DMS 273 treated with DMSO at 0.1 percent for 48 hours (cell line): ENCODE measurements at places on chromosomes 4 and X.

DNA sequence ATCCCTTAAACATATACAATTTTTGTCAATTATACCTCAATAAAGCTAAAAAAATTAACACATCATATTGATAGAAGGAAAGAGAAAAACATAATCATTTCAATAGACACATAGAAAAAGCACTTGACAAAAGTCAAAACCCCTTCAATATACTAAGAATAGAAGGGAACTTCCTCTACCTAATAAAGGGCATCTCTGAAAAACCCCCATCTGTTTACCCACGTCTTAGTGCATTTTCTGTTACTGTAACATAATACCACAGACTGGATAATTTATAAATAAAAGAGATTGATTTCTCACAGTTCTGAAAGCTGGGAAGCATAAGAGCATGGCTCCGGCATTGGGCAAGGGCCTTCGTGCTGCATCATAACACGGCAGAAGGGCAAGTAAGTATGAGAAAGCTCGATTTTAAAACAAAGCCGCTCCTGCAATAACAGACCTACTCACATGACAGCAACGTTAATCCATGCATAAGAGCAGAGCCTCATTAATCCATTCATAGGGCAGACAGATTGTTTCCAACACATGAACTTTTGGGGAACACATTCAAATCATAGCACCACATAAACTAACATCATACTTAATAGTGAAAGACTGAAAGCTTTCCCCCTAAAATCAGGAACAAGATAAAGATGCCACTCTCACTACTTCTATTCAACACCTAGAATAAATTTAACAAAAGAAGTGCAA, 15.7 kb downstream of the STEEP1 start:
- no peak for DNase-seq

DNA sequence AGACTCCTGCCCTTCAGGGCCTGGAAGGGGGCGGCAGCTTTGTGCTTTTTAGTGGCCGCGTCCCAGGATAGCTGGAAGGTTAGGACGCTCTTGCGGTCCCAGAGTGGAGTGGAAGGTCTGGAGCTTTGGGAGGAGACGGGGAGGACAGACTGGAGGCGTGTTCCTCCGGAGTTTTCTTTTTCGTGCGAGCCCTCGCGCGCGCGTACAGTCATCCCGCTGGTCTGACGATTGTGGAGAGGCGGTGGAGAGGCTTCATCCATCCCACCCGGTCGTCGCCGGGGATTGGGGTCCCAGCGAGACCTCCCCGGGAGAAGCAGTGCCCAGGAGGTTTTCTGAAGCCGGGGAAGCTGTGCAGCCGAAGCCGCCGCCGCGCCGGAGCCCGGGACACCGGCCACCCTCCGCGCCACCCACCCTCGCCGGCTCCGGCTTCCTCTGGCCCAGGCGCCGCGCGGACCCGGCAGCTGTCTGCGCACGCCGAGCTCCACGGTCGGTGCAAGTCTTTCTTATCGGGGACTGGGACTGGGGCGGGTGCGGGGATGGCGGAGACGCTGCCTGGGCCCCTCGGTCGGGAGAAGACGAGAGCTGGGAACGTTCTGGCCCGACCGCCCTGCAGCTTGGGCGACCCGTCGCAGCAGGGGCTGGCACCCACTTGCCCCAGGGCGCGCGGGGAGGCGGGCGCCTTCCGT, at the start of gene EDNRA:
TSS of gene EDNRA (plus strand) at position 207 of the 686 bp plus-strand sequence. CDS start 4,585 bp downstream, outside the sequence.
- no peak for DNase-seq

- no peak for DNase-seq
Observed at GRCh38 chr4:41143311-41144039, 70.9 kb downstream of the APBB2 start.

GRCh38 chrX:116961872-116962582, 499.3 kb upstream of the CT83 start:
- no peak for DNase-seq

DNA sequence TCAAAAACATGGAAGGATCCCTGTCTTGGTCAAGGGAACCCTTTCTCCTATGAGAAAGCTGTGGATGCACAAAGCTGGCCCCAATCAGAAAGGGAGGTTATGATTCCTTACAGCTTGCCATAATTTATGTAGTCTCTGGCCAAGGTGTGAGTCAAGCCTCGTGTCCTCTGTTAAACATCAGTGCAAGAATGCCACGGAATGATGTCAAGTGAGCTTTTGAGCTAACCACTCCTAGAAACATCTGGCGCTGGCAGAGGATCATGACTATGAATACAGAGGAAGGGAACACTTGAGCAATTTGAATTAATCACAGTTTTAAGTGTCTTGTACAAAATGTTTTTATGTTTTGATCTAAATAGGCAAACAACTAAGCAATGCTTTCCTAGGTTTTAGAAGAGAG, 51.5 kb upstream of the RAP2C start:
- no peak for DNase-seq

- DNase-seq, result no peak
Observed at GRCh38 chr4:19425146-19425545, 826.6 kb upstream of the SLIT2 start.

DNA sequence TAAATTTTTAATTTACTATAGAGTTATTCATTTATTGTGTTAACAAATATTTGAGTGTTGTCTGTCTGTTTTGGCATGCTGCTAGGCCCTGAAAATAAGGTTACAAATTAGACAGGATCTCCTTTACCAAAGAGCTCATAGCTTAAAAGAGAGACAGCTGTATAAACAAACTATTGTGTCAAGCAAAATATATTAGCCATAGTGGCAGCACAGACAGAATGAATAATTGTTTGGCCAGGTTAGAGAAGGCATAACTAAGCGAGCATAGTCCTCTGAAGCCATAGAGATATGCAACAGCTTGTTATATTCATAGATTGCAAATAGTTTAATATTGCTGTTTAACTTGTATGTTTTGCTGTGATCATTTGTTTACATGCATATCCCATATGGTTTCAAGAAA, 66.7 kb upstream of the NDUFC1 start:
- DNase-seq, result no peak

GRCh38 chrX:151773434-151773833, 38.9 kb downstream of the CNGA2 start:
- no peak for DNase-seq

DNA sequence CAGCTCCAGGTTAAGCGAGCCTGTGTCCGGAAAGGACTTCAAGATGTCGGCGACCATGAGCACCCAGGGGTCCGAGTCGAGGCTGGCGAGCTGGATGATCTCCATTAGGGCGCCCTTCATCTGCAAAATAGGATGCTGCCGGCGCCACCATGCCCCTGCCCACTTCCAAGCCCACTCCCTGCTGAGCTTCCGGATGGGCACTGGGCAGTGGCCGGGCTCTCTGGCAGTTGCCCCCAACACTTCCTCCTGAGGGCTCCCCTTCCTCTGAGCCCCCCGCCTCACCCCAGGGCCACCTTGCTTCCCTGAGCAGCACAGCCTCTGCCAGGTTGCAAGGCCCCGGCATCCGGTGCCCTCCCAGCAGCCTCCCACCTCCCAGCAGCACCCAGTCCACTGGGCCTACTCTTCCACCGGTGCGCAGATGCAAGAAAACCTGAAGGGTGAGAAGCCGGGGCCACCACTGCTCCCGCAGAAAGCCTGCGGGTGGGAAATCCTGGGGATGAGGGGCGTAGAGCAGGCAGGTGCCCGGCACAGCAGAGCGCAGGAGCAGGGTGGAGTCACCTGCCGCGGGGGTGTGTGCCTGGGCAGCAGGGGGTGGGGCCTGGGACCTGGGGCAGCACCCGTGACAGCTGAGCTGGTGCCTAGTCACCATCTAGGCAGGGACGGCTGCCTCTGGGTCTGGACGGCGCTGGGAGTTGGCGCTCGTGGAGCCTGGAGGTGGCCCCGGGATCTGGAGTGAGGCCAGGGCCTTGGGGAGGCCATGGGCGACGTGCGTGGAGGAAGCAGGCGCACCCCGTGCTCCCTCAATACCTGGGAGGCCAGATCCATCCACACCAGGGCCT, 17.0 kb downstream of the NELFA start:
- DNase-seq, result no peak

DNA sequence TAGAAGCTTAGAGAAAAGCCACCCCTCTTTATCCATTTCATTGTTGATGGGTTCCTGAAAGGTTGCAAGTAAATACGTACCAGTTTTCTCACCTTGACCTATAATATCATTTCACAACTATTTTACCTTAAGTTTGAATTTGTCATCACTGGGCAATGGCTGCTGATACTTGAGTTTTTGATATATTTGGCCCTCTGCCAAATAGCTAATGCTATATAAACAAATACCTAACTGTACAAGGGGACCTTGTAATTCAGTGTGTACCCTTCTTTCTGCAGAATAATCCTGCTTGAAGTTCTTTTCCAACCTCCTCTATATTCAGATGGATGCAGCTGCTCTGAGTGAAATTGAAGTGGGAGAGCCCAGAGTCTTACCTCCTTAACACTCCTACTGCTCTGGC, 19.0 kb upstream of the GLUD2 start:
- no peak for DNase-seq

DNA sequence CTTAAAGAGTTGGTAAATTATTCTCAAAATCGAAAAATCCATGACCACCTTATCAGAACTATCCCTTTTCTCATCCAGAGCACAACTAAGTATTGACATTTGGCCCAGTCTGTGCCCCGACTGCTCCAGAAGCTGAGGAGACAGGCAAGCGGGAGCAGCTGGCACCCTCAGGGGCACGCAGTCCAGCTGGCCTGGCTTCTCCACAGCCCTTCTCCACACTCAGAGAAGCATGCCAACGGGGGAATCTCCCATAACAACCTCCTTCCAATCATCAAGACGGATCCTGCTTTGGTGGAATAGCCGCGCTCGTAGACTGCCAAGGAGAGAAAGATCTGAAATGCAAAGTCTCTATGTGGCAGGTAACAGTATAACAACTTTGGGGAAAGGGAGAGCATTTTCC, 85.4 kb downstream of the AFAP1 start:
- DNase-seq, result no peak

DNA sequence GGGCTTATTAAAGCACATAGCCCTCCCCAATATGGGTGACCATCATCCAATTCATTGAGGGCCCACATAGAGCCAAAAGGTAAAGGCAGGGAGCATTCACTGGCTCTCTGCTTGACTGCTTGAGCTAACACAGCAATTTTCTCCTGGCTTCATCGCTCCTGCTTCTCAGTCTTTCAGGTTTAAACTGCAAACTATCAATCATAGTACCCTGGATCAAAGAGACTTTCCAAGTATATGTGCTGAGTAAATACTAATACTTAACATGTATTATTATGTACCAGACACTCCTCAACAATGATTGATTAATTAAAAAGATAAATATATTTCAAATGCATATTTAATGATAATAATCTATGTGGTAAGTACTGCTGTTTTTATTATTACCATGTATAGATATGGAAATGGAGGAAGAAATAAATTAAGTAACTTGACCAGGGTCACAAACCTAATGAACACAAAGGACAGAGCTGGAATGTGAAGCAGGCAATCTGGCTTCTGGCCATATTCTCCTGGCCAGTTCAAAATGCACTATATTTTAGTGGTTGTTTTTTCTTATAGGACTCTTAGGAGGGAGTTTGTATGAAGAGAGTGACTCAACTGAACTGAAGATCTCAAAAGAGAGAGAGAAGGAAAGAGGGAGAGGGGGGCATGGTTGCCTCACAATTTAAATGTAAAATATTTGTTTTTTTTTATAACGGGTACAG, 1197.3 kb downstream of the TECRL start:
- no peak for DNase-seq

DNA sequence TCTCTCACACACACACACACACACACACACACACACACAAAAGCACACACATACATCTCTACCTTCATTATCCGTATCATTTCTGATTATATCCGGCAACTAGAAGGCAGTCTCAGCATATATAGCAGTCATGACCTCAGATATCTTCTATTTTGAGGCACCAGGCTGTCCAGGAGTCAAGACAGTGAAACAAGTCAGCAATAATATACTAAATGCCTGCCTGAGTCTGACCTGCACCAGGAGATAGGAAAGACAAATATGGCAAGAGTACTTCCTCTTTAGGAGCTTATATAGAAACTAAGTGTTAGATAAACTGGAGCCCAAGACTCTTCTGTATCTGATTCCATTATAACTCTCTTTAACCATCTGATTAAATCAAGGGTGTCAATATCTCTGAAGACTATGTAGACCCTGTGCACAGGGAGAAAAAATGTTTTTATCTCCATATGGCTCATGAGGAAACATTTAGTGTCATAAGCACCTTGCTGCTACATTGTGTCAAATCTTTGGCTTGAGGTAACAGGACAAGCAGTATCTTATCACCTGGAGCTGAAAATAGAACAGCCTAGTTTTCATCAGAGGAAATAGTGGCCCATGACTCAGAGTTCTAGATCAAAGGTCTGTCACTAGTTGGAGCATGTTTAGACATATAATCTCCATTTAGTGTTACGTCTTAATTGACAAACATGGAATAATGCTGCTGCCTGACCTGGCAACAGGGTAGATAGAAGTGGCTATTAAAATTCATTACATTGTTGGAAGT, 27.0 kb upstream of the FAM47B start:
- DNase-seq, result no peak

DNA sequence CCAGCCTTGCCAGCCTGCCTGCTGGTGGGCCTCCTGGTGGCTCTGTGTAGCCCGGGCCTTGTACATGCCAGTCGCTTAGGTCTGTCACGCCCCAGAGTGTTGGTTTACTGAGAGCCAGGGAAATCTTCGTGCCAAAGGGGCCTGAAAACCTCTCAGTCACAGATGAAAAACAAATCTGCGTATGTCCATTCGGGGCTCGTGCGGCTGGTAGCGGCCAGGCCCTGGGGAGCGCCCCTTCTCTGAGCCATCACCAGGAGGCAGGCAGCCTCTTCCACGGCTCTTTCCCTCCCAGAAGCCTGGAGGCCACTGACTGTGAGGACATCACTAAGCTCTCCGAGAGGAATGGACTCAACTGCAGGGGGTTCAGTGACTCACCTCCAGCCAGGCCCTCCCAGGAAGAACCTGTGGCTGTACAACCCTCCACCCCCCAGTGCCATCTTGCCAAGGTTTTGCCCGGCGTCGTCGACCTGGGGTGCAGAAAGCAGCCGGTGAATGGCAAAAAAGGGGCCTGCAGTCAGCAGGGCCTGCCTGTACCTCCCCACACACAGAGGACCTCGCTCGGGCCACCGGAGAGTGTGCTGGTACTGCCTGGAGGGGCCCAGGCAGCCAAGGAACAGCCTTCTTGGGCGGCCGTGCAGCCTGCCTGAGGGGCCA, 162.2 kb downstream of the BCOR start:
- no peak for DNase-seq

DNA sequence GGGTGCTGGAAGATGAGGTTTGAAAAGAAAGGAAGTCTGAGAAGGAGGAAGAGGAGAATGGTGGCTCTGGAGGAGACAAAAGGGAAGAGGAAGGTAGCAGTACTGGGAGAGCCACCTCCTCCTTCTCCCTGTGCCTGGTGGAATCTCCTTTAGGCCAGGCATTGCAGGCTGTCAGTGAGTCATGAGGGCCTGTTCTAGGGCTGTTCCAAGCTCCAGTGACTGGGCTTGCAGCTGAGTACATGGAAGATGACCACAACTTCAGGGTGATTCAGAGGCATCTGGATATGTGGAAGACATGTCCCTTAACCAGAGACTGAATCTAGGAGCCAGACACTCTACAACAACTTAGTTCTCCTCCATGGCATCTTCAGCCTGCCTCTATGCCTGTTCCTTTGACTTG, 107.8 kb downstream of the EFNB1 start:
- DNase-seq, result no peak

DNA sequence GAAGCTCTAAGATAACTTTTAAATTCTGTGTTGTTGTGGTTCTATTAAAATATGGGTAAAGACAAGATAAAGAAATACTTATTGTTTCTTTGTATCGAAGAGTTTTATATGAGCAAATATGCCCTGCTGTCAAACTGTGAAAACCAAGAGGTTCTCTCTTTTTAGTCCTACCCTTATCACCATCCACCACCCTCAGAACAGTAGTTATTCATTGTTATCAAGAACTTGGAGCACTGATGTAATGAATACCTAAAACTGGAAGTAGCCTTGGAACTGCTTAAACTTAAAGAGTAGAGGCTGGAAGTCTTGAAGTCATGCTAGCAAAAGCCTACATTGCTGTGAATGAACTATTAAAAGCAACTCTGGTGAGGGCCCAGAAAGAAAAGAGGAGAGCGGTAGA, 9.2 kb downstream of the PIR start:
- DNase-seq, result no peak
